ENCODE measurements at places on chromosomes 3 and 15.

- no peak for DNase-seq
Measured at GRCh38 chr15:35309886-35310285, 224.8 kb upstream of the NANOGP8 start.

DNA sequence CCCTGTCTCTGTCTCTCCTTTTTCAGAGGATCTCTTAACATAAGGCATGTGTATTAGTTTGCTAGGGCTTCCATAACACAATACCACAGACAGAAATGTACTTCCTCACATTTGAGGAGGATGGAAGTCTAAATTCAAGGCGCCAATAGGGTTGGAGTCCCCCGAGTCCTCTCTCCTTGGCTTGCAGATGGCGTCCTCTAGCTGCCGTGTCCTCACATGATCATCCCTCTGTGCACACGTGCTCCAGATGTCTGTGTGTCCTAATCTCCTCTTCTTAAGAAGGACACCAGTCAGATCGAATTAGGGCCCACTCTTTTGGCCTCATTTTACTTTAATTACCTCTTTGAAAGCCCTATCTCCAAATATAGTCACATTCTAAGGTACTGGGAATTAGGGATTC is 23.0 kb upstream of the BFSP2 start:
- no peak for DNase-seq

DNA sequence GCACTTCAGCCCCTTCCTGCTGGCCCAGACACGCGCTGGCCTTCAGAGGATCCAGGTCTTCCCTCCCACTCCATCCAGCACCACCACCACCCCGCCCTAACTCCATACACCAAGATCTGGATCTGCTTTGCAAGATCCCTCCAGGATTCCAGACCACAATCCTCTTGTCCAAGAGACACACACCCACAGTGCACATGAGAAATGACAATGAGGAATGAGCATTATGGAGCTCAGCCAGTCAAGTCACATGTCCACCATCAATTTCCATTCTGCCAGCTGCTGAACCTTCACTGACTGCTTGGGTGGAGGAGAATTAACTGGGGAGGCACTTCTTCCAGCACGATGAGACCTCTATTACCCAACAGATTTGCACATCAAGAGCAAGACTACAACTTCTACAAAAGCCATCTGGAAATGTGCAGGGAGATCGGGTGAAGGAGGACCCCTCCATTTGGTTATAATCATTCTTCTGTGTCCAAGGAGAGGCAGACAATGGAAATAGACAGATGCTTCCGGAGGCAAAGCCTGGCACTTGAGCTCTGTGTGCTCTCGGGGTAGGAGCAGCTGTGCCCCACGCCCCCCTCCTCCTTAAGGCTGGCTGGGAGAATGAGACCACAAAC is 12.3 kb upstream of the SPATA12 start:
- no peak for DNase-seq

- DNase-seq, result no peak
Measured at GRCh38 chr3:127853681-127854080, 31.4 kb upstream of the MGLL start.

- no peak for DNase-seq
Measured at GRCh38 chr3:138197058-138197457, 10.0 kb downstream of the ARMC8 start.

DNA sequence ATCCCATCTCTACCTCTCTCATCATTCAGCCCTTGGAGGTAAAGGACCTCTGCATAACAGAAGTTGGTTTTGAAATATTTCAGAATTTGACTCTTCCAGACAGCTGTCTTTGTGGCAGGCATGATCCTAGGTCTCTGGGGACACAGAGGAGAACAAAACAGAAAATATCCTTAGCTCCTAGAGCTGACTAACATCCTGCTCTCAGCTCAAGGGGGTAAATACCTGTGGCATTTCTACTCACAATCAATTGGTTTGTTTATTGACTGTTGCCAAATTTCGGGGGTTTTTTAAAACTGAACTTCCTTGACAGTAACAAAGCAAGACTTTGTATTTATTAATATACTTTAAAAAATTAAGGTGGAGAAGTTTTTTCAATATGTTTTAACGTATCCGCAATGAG is 78.8 kb downstream of the EOMES start:
- no peak for DNase-seq

DNA sequence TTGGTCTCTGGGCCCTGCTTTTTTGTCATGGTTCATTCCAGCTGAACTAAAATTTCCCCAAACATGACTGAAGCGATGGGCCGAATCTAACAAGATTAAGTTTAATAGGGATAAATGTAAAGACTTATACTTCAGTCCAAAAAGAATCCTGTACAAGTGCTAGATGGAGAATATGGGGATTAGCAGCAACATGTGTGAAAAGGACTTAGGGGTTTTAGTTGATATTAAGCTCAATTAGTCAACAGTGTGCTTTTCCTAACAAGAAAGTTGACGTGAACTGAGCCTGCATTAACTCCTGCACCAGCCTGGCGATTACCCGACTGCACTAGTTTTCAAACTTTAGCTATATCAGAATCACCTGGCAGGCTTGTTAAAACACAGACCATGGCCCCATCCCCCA is 61.0 kb upstream of the BBX start:
- no peak for DNase-seq

GRCh38 chr15:58346361-58346760 is 85.4 kb upstream of the LIPC start:
- no peak for DNase-seq

DNA sequence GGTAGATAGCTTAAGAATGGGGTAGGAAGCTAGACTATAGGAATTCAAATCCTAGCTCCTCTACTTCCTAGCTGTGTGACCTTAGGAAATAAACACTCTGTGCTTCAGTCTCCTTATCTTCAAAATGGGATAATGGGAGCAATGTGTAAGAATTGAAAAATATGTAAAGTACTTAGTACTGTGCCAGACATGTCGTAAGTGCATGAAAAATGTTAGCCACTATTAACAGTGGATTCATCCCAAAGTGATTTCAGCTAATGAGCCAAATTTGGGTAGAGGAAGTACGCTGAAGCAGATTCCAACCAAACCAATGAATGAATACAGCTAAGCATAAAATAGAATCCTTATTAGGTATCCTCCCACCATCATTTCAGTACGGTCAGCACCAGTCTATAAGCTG is 192.1 kb downstream of the RORA start:
- DNase-seq, result no peak

GRCh38 chr3:43212914-43213611 is 73.3 kb upstream of the SNRK start:
- DNase-seq, result no peak

DNA sequence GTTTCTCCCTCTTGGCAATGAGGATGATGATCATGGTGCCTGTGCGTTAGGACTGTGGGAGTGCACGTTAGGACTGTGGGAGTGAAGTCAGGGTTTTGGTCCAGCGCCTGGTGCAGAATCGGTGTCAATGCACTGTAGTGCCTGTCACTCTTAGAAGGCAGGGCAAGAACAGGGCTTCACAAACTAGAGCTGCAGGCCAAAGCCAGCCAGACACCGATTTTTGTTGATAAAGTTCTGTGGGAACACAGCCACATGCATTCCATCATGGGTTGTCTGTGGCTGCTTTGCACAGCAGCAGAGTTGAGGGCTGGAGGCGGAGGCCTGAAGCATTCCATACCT is 32.6 kb upstream of the NR2C2 start:
- no peak for DNase-seq

GRCh38 chr15:31483053-31483985 is 156.7 kb downstream of the KLF13 start:
- peak; percentile 75 for DNase-seq

DNA sequence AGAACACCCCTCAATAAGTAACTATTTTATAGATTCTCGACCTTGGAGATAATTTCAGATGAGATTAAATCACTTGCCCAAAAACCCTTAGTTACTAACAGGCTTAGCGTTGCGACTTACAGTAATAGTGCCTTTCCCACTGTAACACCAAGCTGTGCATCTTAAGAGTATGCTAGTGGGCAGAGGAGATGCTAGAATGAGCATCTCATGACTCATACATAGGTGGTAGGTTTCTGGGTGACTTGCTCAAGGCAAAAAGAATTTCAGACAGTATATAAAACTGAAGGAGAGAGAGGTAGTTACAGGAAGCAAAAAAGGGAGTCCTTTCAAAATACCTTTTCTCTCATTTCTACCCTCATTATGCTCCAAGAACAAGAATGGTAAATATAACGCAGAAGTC is 3.9 kb downstream of the KATNBL1 start:
- DNase-seq, result no peak

DNA sequence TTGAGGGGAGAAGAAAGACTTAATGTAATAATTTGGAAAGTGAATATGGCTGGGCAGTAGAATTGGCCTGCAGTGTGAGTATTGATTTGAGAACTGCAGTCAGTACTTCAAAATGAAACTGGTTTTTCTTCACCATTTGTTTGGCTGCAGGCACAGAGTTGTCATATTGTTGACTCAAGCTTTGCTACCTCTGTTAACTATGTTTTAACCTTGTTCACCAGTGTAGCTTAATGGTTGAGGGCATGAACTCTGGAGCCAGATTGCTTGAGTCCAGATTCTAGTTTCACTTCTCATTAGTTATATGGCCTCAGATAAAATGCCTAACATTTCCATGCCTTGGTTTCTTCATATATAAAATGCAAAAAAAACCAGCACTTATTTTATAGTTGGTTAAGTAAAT is 64.1 kb downstream of the CFAP44 start:
- DNase-seq, result no peak

GRCh38 chr3:48429317-48429959 is 448 bp downstream of the PLXNB1 start:
- DNase-seq, result peak; percentile 62

DNA sequence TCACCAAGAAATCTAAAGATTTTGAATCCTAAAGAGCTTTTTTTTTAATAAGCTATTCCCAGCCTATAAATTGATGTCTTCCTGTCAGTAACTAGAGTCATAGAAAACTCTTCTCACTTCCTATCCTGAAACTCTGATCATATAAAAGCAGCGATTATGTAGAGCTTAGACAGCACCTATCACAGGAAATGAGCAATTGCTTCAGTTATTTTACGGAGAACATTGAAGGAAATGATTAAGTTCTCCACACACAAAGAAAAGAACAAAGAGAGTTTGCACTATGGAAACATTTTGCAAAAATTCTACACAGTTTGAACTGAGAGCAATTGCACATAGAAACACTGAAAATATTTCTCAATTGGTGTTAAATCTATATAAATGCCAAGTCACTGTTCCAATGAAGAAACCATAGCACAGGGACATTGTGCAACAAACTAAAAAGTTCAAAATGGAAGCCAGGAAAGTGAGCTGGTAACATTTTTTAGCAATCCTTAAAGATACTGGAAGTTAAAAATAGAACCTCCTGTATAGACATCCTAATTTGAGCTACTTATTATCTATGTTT is 291.5 kb upstream of the ARHGEF26 start:
- no peak for DNase-seq

- DNase-seq, result no peak
Measured at GRCh38 chr3:88467191-88467590, 317.4 kb downstream of the C3orf38 start.

DNA sequence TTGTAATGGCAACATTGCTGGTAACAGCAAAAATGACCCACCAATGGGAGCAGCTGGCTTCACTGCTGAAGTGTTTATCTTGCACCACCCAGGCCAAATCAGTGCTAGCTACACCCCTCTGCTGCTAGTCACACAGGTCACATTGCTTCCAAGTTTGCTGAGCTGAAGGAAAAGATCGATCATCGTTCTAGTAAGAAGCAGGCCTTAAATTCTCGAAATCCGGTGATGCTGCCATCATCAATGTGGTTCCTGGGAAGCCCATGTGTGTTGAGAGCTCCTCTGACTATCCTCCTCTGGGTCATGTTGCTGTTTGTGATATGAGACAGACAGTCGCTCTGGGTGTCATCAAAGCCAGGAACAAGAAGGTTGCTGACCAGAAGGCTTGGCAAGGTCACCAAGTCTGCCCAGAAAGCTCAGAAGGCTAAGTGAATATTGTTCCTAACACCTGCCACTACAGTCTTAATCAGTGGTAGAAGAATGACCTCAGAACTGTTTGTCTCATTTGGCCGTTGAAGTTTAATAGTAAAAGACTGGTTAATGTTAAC is 21.2 kb downstream of the TM4SF4 start:
- DNase-seq, result no peak

GRCh38 chr3:60636846-60637245 is 614.4 kb downstream of the FHIT start:
- DNase-seq, result no peak

- DNase-seq, result no peak
Measured at GRCh38 chr3:81463781-81464180, 297.7 kb downstream of the GBE1 start.

DNA sequence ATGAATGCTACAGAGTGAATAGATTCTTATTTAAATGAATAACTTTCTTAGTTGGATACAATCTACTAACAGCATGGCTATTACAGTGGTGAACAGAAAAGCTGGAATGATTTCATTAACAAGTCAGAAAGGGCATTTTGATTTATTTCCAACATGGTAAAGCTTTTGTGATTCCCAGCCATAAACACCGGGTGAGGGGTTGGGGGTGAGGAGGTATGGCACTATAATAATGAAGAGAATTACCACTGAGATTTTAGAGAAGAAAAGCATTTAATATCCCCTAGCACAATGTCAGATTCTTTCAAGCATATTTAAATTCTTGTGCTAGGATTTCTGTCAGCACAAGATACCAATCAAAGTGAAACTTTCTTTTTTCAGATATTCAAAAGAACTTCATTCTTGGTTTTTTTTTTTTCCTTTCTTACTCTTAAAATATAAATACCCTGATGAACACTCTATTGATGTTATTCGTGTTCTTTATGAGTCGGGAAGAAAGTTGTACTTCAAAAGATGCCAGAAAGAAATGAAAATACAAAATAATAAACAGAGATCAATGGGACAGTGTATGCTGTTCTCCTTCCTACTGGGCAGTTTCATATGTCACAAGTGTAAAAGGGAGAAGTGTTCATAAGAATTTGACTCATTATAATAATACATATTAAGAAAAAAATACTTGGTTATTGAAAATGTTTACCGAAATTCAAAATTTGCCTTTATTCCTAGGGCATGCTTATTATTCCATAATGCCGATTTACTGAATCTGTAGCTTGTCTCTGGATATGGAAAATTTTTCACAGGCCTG is 522.8 kb downstream of the CADM2 start:
- no peak for DNase-seq

DNA sequence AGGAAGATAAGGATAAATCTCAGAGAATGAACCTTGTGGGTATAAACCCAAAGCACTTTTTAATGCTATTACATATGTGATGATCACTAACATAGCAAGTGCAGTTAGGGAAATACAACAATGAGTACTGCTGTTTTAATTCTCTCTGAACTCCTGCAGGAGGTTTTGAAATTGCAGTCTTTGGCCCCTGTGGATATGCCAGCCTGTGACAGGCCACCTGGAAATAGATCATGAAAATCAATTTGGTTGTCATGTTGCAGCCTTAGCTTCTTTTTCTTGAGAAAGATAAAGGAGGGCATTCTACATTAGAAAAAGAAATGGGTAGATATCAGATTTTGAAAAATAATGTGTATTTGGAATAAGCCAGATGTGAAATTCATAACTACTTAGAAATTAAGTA is 103.6 kb downstream of the RSRC1 start:
- DNase-seq, result no peak

All from stimulated activated naive CD8-positive, alpha-beta T cell treated with anti-CD3 and anti-CD28 coated beads, Interleukin-15, Interleukin-2, amounts not matched to agents 100 U/mL and 50 U/mL, for 24 hours (primary cell).